ENCODE measurements at places on chromosomes 6 and 20.
A peak's percentile ranks its signal among the peaks of the same experiment; 100 is the strongest.

GRCh38 chr6:73688351-73688750 is 7.7 kb upstream of the CD109 start:
- DNase-seq: no peak

GRCh38 chr6:26223228-26223627 is 136.0 kb downstream of the HFE start:
- no peak for DNase-seq

GRCh38 chr20:49228676-49229075 is 9.5 kb downstream of the DDX27 start:
- peak; percentile 8 for DNase-seq

DNA sequence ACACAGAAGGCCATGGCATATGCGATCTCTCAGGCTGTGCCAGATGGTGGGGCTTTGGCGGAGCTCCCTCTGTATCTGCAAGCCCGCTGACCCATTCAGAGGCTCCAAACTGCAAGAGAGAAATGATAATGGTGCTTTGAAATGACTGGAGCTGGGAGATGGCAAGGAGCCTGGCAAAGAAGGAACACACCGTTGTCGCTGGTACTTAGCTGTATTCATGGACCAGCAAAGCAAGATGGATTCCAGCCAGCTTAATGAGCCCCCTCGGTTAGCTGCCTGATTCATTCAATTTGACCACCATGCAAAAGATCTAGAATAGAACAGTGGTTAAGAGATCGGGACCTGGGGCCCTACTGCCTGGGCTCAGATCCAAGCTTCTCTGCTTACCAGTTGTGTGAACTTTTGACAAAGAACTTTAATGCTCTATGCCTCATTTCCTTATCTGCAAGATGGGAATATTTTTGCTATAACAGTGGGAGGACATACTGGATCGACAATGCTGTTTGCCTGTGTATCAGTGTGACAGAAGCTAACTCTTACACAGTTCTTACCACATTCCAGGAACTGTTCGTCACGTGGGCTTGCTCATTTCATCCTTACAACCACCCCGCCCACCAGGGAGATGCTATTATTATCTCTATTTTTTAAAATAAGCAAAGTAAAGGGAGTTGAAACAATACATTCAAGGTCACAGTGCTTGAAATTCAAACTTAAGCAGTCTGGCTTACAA is 317.8 kb upstream of the SULF2 start:
- peak; percentile 87 for DNase-seq

DNA sequence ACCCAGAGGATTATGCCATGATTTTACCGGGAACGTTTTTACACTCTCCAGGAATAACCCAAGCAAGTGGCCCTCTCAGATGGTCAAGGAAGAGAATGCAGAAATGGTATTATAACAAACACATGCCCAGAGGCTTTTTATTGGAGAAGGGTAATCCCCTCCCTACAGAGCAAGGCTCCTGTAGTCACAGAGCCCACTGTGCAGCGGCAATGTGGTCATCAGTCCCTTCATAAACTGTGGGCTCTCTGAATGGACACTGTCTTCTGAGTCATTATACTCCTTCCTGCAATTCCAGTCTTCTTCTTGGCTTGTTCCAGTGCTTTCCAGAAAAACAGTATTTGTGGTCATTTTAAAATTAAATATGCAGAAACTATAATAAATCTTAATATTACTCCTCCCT is 74.7 kb downstream of the LAMA4 start:
- DNase-seq: no peak

DNA sequence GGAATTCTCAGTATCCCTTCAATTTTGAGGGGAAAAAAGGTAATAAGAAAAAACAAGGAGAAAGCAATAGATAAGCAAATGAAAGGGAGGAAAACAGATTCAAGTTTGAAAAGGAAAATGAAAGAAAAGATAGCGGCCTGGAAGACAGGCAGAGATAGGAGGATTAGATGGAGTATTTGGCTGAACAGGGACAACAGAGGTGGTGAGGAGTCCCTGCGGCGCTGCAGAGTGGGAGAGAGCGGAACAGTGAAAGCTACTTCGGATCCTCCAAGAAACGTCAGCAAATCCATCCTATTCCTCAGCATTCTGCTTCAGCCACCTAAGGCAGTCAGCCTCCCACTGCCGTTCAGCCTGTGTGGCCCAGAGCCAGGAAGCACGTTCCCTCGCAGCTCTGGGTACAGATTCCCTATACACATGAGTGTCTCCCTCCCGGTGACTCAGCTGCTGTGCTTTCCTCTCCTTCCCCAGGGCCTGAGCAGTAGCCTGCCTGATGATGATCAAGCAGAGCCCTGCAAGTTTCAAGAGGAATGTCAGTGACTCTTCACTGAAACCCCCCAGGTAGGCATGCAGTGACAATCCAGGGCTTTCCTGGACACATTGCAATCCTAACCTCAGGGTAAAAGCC is 43.4 kb upstream of the CDYL start:
- DNase-seq: peak; percentile 16

DNA sequence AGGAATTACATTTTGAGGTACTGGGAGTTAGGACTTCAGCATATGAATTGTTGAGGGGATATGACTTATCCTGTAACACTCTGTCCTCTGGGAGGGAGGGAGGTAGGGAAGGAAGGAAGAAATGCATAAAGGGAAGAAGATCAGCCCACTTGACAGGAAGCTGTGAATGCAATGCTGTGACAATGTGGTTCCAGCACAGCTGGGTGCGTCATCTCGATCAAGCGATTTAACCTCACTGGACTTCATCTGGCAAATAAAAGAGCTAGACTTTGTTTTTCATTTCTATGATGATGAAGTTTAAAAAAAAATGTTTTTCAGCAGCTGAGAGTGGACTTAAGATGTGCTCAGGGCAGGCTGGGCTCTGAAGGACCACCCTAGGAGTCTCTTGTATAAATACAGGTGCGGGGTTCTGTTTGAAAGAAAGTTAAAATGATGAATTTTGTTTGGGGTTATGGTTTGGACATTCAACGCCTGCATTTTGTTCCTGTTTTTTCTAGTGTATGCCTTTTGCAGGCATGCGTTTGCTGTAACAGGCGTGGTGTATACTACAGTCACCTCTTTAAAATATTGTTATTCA is 178.1 kb downstream of the RIMS1 start:
- no peak for DNase-seq

DNA sequence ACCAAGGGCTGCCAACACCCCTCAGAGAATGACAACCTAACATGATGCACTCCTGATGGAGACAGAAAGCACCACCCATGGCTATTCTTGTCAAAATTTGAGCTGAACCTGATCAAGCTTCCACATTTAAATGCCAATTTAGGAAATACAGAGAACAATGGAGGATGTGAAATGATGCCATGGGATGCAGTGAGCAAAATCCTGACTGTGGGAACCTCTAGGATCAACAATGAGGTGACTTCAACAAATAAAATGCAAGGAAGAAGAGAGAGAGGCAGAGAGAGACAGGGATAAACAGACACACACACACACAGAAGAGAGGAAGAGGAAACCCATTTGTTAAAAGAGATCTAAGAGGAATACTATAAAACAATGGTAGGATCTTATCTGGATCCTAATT is 119.6 kb upstream of the NUP153 start:
- DNase-seq: no peak

DNA sequence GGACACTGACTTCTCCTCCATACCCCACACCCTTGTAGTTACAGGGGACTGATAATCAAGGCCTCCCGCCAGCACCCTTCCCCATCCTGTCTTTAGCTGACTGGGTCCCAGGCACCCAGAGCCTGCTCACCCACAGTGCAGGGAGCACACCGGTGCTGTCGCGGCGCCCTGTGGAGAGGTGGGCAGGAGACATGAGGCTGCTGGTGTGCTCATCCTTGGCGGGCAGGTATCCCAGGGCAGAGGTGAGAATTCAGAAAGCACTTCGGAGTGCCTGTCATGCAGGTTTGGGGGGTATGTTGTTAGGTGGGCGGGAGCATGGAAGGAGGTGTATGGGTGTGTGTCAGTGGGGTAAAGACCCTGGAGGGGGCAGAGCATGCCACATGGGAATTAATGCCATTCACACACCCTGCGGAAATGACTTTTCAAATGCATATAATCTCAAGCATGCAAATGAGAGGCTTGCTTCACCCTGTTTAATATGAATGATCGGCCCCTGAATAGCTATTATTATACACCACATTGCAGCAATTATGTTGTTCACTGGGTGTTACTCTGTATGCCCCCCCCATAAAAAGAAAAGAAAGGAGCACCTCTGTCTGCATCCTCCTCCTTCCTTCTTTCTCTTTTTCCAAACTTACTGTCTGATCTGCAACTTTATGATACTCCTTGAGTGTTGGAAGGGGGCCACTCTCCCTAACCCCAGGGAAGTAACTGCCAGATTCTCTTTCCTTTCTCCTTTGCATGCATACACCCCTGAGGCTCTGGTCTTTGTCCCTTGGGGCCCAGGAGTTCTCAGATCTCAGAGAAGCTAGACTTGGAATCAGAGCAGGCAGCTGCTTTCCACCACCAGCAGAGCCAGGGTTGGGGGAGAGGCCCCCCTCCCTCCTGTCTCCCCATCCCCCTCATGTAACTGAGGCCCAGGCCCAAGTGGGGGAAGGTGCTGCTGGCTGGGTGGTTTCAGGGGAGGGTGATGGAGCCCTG is 16.0 kb downstream of the FOXP4 start:
- DNase-seq: no peak

- no peak for DNase-seq
Measured at GRCh38 chr6:97136626-97137358, 146.2 kb downstream of the MMS22L start.

- peak; percentile 71 for DNase-seq
Measured at GRCh38 chr20:57089699-57090144, 176.7 kb downstream of the BMP7 start.

DNA sequence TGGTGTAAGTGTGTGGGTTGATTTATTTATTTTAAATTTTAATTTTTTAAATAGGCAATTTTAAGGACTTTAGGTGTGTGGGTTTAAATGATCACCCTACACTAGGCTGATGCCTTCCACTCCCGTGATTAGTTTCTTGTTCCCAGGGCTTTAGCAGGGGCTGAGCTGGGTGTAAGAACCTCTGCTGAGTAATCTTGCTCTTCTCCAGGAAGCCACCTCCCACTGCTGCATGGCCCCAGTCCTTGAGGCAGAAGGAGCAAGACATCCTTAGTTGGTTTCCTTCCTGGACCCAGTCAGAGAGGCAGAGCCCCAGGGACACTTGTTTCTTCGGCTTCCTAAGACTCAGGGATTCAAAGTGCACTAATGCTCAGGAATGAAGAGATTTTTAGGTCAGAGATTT is 19.8 kb upstream of the CDC5L start:
- DNase-seq: no peak

DNA sequence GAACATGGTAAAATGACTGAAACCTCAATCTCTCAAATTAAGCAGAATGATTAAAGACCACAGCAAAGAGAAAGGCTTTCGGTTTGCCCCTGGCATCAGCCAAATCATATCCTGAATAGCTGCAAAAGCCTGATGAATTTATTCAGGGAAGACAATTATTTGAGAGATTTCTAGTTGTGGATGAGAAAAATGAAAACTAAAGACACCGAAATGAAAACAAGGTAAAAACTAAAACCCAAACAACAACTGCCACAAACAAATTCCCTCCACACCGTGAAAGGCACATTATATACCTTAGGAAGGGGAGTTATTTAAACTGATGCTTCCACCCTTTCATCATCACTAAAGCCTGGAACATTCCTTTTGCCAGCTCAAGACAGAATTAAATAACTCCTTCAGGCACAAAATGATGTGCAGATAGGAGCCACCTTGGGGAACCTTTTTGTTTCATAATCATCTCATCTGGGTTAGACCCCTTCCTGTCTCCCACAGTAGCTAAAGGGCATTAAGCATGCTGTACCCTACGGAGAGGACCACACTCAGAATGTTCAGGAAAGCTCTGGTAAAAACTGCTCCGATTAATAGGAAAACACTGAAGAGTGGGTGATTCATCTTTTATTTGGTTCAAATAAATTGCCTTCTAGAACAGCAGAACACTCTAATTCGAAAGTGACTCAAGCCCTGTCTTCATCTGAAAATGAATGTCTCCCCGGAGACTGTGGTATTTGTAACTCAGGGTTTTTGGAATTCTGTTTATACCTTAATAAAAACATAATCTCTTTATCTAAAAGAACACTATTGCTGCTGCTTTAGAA is 9.1 kb upstream of the ANKRD60 start:
- no peak for DNase-seq

DNA sequence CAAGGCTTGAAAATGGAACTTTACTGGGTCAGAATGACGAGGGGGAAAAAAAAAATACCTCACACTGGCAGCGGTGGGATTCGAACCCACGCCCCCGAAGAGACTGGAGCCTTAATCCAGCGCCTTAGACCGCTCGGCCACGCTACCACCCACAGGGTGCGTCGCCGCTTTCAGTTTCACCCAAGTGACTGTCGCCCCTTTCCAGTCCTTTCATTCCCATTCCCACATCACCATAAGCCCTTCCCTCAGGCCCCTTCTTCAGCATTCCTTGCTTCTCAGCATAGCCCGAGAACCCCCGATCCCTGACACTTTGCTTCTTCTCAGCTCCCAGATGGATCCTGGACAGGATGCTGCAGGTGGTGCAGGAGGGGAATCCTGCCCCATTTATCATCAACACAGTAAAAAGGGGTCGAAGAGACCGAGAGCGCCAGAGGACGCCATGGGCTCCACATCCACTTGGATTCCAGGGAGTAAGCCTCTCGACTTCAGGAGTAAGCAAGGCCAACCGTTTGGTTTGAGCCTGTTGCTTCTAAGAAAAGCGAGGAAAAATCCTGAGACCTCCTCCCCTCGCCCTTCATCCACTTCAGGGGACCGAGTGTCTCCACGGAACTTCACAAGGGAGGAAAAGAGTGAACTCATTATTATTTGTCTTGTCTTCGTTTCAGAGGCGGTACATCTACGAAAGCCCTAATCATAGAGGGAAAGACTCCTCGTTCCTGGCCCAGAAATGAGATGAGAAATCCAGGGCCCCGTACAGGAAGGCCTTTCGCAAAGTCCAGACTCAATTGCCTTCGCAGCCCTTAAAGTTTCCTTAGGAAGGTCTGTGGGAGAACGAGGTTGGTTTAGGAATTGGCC is 20.0 kb upstream of the TRIM27 start:
- peak; percentile 86 for DNase-seq

DNA sequence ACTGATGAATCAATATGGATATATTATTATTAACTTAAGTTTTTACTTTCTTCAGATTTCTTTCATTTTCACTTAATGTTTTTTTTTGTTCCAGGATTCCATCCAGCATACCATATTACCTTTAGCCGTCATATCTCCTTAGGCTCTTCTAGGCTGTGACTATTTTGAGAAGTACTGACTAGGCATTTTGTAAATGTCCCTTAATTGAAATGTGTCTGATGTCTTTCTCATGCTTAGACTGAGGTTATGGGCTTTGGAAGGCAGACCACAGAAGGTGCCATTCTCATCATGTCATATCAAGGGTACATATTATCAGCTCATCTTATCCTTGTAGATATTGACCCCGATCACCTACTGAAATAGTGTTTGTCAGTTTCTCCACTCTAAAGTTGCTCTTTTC is 101.3 kb downstream of the FOXO3 start:
- no peak for DNase-seq

DNA sequence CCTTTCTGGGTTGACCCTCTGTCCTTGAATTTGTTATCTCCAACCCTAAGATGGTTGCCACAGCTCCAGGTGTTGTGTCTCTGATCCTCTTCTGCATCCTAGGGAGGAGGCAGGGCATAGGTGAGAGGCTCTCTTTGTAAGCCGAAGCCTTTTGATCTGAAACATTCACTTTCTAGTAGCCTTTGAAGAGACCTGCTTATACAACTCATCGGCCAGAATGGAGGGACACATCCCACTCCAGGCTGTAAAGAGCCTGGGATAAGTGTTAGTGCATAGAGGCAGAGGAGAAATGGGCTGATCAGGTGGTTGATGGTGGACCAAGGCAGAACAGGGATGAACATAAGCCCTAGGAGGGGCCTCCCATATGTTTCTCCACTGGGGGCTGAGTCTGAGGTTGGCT is 137.1 kb upstream of the KCNG1 start:
- DNase-seq: no peak

GRCh38 chr20:56217829-56218228 is 30.7 kb upstream of the MC3R start:
- DNase-seq: no peak
